ENCODE measurements at places on chromosomes 6 and 20. TPM values are rescaled to one million over a fixed set of nuclear protein-coding genes. Genes with fewer than 3 reads are reported as not detected.

TPD52L1 gene
- 61.0 TPM for total RNA-seq

CALHM6 gene
- 7.9 TPM for total RNA-seq

GLP1R gene
- not detected for total RNA-seq

- no peak overlapping the region for H3K27ac ChIP-seq
- H3K36me3 ChIP-seq = no peaks in the 10 kb centered on the region
- DNase-seq = no peak
- H3K4me3 ChIP-seq = no peak overlapping the region
Measured at GRCh38 chr20:56762401-56762800, 133.3 kb downstream of the TFAP2C start.

DNA sequence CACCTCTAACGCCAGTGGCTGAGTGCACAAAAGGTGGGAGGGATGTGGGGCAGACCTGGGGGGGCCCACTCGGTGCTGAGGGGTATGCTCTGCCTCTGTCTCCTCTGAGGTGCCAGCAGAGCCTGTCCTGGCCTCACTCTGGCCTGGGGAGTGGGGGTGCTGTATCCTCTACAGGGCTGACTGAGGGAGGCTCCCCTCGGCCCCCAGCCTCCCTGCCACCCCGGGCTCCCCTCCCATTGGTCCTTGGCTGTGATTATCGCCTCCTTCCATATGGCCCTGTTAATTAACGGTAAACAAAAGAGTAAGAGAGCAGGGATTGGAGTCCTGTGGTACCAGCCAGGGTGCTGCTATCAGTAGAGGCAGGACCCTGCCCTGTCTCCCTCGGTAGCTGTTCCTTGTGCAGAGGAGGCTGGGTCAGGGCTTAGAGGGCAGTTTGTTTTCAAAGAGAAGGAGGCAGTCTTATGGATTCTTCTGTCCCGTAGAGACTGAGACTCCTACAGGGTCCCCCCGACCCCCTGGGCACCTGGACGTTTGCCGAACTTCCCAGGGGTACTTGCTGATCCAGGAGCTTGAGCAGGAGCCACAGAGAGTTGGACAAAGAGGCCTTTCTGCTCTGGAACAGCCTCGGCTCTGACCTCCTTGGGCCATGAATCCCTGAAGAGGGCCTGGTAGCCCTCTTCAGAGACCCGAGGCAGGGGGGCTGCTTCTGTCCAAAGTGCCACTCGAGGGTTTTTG lies 1.8 kb downstream of the MYT1 start:
- no peaks in the 10 kb centered on the region for H3K36me3 ChIP-seq
- peaks cover 4% of the 10 kb centered on the region for H3K27me3 ChIP-seq
- H3K4me1 ChIP-seq = no peaks in the 10 kb centered on the region
- H3K4me3 ChIP-seq = no peak overlapping the region
- H3K27ac ChIP-seq = no peak overlapping the region

GRCh38 chr20:8583012-8583565 lies 451.0 kb downstream of the PLCB1 start:
- no peaks in the 10 kb centered on the region for H3K36me3 ChIP-seq
- H3K27me3 ChIP-seq = no peaks in the 10 kb centered on the region

- H3K27ac ChIP-seq = no peak overlapping the region
- no peaks in the 10 kb centered on the region for H3K27me3 ChIP-seq
- no peak for DNase-seq
- H3K4me1 ChIP-seq = peaks cover 10% of the 10 kb centered on the region
Measured at GRCh38 chr6:41975276-41975675, 33.7 kb upstream of the CCND3 start.

- no peaks in the 10 kb centered on the region for H3K27me3 ChIP-seq
- H3K36me3 ChIP-seq = peaks cover 2% of the 10 kb centered on the region
- peak overlapping the region; percentile 5 for H3K27ac ChIP-seq
- peak; percentile 72 for DNase-seq
Measured at GRCh38 chr6:152316024-152316423, 321.1 kb downstream of the SYNE1 start.

GRCh38 chr6:164991573-164991972 lies 317.8 kb downstream of the C6orf118 start:
- H3K27me3 ChIP-seq = no peaks in the 10 kb centered on the region
- H3K4me1 ChIP-seq = no peaks in the 10 kb centered on the region
- DNase-seq = no peak
- H3K27ac ChIP-seq = no peak overlapping the region

DNA sequence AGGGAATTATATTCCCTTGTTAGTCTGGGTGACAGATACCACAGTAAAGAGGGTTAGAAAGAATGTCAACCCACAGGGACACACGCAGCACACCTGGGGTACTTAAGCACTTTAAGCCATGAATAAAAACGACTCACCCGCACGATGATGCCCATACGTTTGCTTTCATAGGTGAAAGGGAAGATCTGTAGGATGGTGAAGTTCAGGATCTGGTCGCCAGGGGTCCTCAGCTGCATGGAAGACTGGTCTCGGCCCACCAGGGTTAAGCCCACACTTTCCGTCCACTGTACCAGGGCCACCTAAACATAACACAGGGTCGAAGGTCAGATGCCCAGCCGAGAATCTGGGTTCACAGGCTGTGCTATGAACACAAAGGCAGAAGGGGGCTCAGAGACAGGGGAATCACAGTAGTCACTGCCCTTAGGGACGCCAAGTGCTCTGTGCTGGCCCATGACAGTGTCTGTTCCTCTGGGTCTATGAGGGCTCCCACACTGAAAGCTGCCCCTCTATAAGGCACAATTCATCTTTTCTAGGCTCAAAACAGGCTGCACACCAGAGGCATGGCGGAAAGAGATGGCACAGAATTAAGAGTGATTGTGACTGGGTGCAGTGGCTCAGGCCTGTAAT lies 96.8 kb upstream of the NFATC2 start:
- no peak overlapping the region for H3K4me3 ChIP-seq
- H3K4me1 ChIP-seq = no peaks in the 10 kb centered on the region
- no peaks in the 10 kb centered on the region for H3K36me3 ChIP-seq
- H3K27ac ChIP-seq = no peak overlapping the region
- DNase-seq = peak; percentile 79
- H3K27me3 ChIP-seq = no peaks in the 10 kb centered on the region

GRCh38 chr20:16555754-16556153 lies 17.5 kb downstream of the KIF16B start:
- no peak for DNase-seq
- no peaks in the 10 kb centered on the region for H3K27me3 ChIP-seq
- H3K36me3 ChIP-seq = no peaks in the 10 kb centered on the region
- H3K4me3 ChIP-seq = no peak overlapping the region

GRCh38 chr6:87756858-87757257 lies 54.8 kb upstream of the AKIRIN2 start:
- no peaks in the 10 kb centered on the region for H3K4me1 ChIP-seq
- H3K36me3 ChIP-seq = no peaks in the 10 kb centered on the region
- no peak overlapping the region for H3K27ac ChIP-seq
- DNase-seq = no peak

Data from sigmoid colon (tissue), 7 donors.